Caco-2 (cell line): ENCODE measurements at places on chromosomes 12 and 14.

DNA sequence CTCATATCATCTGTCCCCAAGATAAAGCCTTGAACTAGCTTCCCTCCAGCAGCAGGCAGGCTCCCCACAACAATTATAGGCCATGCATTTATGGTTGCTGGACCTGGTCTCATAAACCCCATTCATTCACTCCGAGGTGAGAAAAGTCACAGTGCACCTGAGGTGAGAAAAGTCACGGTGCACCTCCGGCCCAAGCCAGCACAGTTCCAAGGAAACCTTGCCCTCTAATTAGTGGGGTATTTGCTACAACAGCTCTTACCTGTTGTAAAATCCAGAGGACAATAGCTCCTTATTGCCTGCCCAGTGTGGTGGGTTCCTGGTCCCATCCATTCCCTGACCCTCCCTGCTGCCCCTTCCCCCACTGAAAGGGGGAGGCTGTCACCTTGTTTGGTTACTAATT is 65.6 kb downstream of the FBXL14 start:
- DNase-seq: no peak

- DNase-seq: no peak
These were observed 10.9 kb upstream of the PTGER2 start for GRCh38 chr14:52303236-52303635.

- DNase-seq: no peak
These were observed 47.1 kb downstream of the SLC2A13 start for GRCh38 chr12:40058721-40059190.

GRCh38 chr14:43169722-43170121 is 1337.4 kb downstream of the FSCB start:
- DNase-seq: no peak
